ENCODE measurements at places on chromosomes 12 and 14.

DNA sequence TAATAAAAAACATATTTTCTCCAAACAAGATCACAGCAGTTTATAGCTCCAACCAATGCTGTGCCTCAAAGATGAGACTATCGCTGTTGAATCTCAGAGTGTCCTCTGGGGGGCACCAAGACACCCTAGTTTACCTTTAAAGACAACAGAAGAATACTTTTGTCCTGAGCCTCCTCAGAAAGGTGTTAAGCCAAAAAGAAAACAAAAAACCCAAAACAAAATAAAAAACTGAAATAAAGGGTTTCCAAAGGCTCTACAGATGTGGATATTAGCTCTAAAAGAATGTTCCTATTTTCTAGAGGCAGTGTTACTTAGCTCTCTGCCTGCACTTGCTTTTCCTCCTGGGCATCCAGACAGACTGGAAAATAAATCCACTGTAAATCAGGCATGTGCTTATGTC, 86.9 kb upstream of the TTC7B start:
- DNase-seq = peak; percentile 41

DNA sequence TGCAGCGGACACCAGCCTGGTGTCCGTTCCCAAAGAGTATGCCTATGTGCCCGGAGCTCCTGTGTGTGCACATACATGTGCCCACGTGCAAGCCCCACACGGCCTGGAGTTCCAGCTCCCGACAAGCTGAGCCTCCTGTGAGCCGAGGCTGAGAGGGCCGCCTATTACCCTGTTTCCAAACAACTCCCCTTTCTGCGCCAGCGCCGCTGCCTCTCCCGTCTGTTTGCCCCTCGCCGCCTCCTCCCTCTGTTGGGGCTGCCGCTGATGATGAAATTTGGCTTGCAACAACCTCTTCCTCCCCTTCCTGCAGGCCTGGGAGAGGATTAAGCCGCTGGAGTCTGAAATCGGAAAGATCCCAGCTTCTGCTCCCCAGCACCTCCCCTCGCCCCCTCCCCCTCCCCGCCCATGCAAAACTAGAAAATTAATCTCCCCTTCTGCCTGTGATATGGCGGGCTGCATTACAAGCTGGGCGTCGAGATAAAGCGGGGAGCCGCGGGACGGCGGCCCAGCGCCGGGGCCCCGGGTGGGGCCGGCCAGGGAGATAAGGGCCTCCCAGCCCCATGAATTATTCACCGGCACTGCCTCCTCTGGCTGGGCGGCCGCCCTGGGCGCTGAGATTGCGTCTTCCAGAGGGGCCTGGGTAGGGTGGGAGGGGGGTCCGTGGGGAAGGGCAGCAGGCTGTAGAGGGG, 6.8 kb upstream of the ASIC1 start:
- DNase-seq = peak; percentile 49

DNA sequence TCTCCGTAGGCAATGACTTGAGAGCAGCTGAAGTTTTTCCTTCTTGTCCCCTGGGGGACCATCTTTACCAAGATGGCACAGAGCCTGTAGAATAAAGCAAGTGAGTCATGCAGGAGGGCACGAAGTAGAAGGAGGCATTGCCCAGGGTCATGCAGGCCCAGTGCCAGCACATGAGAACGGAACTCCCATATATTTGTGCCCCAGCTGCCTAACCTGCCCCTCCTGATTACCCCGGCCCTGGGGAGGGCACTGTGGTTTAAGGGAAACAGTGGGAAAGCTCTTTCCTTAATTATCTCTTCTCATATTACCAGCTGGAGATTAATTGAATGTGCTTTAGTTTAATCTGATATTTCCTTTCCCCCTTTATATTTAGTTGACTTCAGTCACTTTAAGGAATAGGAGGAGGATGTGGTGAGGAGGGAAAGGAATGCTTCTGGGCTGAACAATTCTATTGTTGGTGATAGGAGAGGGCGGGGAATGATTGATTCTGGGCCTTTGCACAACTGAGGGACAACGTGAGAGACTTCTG, 51.9 kb downstream of the RASSF8 start:
- DNase-seq = no peak

DNA sequence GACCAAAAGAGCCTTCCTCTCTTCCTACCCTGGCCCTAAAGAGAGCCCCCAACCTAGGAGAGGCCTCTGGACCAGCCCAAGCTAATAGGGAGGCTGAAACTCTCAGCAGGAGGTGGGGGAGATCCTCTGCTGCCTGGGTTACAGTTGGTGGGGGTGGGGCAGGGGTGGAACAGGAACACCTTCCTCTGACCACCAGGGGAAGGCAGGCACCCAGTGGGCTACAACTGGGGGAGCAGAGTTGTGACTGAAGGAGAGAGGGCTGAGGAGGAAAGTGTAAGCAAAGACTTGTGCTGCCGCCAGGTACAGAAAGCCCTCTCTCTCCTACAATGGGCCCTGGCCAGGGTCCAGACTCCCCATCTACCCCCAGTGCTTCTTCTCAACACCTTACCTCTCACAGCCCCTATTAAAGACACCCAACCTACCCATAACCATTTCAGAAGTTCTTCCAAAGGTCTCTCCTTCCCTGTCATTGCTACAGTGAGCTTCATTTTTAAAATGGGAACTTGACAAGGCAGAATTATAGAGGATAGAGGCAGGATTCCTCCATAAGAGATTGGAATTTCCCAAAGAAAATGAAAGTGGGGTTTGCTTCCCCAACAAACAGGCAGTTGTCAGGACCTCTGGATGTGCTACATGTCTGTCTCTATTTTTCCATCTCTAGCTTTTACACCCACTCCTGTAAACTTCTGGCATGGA, 1.4 kb downstream of the MYO1A start:
- no peak for DNase-seq

- DNase-seq = no peak
Measured at GRCh38 chr12:62718762-62719426, 216.1 kb downstream of the PPM1H start.

DNA sequence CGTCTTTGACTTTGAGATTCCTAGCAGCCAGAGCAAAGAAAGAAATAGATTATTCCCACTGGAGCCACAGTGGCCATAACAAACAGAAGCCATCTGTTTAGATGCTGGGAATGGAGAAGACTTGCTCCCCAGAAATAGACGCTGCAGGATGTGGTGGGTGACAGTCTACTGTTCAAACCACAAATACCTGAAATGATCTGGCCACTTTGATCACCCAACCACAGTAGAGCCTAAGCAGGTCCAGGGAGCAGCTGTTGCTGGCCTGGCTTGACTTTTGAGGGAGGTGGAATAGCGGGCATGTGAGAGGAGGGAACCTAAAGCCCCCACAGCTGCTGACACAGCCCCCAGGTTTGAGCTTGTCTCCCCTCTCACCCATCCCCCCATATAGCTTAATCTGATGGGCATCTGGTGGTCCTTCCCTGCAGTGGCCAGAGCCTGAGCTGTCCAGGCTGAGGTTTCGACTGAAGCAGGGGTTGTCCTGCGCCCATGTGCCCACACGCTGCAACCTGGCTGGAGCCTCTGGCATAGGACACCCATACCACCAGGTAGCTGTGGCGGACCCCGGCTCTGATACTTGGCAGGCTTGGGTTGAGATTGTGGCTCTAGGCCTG, 38.7 kb downstream of the SH2B3 start:
- no peak for DNase-seq

- DNase-seq = no peak
Measured at GRCh38 chr12:66323017-66323416, 20.7 kb downstream of the HELB start.

- no peak for DNase-seq
Measured at GRCh38 chr12:95956557-95957145, 13.5 kb downstream of the AMDHD1 start.

DNA sequence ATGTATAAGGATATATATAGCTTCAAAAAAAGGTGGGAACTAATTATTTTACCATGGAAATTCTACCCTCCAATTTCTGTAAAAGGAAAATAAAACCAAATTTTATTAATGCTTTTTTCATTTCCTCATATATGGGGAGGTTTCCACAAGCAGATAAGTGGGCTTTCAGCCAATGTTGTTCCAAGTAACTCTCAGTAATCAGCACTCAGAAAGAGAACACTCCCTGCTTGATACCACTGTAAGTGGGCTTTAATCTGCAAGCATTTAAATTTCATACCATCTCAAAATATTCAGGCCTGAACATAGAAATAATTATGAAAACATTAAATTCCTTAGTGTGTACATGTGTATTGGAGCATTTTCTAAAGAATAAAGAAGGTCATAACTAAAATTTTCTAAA, 827.6 kb downstream of the C12orf50 start:
- no peak for DNase-seq

GRCh38 chr12:94089891-94090290, 58.5 kb upstream of the PLXNC1 start:
- no peak for DNase-seq

DNA sequence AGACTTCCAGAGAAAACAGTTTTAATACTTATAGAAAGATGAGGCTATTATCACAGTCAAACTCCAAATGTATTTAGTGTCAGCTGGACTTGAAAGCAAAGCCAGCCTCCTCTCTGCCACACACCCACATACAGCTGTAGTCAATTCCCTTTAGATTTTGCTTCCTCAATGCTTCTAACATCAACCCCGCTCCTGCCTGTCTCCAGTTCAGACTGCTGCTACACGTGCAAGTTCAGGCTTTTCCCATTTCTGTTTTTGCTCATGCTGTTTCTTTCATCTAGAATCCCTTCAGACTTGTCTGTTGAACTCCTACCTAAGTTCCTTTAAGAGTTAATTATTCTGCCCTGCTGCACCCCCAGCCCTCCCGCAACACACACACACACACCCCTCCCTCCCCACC, 380.0 kb downstream of the KCNH5 start:
- no peak for DNase-seq

DNA sequence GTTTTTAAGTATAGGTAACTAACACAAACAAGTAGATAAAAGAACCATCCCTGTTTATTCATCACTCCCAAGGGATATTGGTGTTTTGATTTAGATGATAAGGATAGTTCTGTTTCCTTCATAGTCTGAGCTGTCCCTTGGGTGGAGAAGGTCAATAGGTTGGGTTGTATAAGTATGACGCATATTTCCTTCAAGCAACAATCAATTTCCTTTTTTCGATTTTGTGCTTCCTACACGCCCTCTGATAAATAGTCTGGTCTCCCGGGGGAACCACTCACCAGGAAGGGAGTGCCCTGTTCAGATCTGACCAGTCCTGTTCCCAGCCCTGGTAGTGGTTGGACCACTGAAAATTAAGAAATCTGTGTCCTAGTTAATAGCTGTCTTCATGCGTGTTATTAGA, 378.8 kb upstream of the FAR2 start:
- DNase-seq = no peak

- DNase-seq = no peak
Measured at GRCh38 chr12:126191949-126192348, 1126.7 kb downstream of the AACS start.

DNA sequence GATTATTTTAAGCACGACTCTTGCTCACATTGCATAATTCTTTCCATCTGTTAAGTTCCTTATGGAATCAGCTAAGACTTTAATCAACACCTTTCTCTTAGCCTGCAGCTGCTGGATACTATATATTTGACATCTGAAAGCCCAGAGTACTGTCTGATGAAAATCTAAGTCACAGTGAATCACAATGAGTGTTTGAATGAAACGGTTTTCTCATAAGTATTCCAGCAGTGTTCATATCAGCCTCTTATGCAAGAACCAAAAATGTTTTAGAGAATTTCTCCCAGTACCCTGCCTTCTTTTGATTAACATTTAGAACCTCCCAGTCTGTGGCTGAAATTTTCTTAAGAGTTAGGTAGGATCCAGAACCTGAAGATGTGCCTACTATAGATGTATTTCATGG, 55.6 kb downstream of the FRMD6 start:
- no peak for DNase-seq

DNA sequence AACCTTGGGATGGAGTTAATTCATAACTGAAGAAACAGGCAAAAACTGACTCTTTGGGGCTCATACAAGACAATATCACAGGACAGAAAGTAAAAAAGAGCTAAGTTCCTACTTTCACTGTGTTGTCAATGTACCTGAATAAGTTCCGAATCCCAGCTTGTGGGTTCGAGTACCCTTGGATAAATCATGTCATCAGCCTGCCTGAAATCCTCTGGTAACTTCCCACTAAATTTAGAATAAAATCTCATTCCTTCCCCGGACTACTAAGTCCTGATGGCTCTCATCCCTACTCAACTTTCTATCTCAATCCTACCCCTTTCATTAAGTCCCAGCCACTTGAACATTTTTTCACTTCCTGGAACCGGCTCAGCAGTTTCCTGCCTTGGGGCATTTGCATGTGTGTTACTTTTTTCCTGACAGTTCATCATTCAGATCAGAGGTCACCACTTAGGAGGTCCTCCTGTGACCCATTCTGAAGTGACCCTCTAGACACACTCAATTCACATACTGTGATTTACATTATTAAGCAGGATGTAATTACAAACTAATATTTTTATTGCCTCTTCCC, 12.7 kb downstream of the ERP29 start:
- no peak for DNase-seq

GRCh38 chr14:56195704-56196103, 77.5 kb downstream of the PELI2 start:
- no peak for DNase-seq

- no peak for DNase-seq
Measured at GRCh38 chr12:53172352-53172751, 8.2 kb upstream of the ZNF740 start.

DNA sequence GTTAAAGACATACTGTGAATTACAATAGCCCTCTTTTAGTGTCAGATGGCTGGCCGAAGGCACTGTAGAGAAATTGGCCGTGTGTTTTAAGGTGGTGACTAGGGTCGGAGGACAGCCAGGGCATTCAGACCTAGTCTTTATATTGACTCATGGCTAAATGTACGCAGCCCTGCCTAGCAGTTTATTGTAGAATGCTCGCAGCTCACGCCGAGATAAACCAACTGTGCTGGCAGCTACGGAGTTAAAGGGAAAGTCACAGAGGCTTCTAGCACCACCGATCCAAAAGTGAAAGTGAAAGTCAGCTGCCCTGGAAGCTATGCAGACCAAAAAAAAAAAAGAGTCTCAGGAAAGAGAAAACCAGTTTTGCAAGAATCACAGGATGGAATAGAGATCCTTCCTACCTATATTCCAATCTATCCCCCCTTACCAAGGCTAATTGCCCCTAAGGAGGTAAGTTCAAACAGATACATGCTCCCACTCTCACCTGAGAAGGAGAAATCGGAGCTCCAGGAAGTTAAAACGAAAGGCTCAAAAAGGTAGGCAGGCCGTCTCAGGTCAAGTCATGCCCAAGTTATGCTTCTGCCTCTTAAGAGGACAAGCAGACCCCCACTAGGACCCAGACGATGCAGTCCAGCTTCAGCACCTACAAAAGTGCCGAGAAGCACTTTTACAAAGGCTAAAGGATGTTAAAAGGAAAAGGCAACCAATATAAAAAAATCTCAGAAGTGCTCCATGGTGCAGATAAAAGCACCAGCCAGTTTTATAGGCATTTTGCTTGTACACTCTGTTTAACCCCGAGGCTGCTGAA, 24.8 kb downstream of the KLRK1 start:
- peak; percentile 87 for DNase-seq

DNA sequence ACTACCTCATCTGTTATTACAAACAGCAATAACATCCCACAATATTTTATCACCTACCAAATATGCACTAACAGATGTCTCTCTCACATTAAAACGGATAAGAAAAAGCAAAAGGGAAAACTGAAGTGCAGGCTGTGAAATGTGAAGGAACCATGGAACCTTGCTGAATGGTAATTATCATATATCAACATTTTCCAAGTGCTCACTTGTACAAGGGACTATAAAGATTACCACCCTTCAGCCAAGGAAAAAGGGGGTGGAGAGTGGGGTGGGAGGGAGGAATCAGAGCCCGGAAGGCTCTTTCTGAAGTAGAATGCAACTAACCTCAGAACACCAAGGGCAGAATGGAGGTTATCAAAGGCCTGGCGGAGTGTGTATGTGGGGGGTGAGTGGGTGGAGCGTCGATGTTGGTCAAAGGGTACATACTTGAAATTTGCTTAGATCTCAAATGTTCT, 1.2 kb downstream of the SNX6 start:
- no peak for DNase-seq

GRCh38 chr12:94223842-94224241, 75.5 kb downstream of the PLXNC1 start:
- DNase-seq = no peak
